GM04503 (cell line): ENCODE measurements at places on chromosomes 16 and 17.

GRCh38 chr16:81427219-81427618, 17.4 kb upstream of the CMIP start:
- DNase-seq: no peak

DNA sequence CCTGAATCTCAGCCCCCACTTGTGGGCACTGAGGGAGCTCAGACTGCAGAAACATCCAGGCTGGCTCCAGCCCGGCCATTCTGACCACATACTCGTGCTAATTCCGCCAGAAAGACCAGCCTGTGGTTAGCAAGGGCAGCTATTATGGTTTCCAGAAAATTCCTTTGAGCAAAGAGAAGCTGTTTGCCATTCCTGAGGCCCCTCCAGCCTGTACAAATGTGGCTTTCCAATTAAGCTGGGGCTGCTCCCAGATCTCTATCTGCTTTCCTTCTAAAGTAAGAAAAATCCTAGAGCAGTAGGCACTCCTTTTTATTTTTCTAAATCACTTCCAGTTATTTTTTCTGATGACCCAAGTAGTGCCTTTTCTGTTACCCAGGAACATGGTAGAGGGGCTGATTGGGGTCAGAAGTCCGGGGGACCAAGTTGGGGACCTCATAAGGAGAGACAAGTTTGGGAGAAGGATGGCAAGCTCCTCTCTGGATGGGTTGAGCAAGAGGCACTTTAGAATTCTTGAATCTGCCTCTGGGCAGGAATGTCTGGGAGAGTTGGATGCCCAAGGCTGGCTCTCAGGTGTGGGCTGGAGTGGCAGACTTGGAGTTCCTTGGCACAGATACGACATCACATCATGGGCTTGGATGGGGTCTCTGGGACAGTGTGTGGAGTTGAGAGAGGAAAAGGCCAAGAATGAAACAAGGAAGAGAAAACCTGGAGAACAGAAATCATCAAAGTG, 83.3 kb upstream of the TNRC6C start:
- peak; percentile 82 for DNase-seq

- no peak for DNase-seq
Observed at GRCh38 chr16:79090966-79091365, 509.6 kb downstream of the MAF start.

GRCh38 chr16:55039931-55040330, 109.3 kb downstream of the IRX5 start:
- DNase-seq: no peak

DNA sequence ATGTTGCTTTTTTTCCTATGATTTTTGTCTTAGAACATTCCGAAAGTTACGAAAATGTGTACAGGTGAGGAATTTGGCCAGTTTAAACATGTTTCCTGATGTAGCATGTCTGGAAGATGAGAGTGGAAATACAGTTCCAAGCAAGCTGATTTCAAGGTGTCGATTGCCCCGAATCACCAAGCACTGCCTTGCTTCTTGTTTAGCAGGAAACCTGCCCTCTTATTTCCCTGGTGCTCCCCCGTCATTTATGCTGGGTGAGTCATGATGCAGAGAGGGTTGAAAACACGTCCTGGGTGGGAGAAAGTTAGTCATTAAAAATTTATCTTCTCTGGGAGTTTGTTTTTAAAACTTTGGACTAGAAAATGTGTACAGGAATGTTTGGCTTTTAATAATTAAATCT, 608.6 kb upstream of the EEF2KMT start:
- DNase-seq: no peak

DNA sequence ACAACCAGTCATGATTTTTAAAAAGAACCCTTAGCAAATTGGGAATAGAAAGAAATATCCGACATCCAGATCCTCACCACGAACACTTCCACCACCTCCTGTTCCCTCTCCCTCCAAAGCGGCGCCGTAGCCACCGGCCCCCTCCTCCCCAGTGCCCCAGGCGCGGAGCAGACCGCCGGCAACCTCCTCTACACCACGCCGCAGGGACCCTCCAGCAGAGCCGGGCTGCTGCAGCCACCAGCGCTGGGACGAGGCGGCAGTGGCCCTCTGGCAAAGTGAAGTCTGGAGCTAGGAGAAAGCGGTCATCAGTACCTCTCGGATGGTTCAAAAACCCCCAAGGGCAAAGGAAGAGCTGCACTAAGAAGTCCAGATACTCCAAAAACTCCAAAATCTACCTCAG, 41.4 kb upstream of the SLFN13 start:
- DNase-seq: no peak

GRCh38 chr17:80364091-80364691, 50.8 kb upstream of the ENDOV start:
- DNase-seq: no peak

DNA sequence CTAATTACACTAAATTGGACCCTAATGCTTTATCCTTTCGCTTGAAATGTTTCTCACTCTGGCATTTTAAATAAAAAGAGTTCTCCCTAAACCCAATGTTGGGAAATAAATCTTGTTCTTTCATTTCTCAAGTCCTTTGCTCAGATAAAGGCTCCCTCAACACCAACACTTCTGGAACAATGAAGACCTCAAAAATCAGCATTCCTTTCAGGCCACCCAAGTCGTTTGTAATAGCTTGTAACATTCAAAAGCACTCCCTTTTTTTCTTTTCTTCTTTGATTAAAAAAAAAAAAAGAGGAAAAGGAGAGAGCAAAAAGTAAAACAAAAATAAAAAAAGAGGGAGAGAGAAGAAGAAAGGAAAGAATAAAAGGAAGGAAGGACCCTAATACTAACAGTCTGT, 23.3 kb upstream of the FOXJ1 start:
- no peak for DNase-seq

- DNase-seq: no peak
Observed at GRCh38 chr16:71645450-71645849, 19.5 kb downstream of the MARVELD3 start.

GRCh38 chr16:85302018-85302847, 190.0 kb upstream of the CIBAR2 start:
- DNase-seq: no peak

GRCh38 chr16:89573826-89574680, 1.5 kb upstream of the CPNE7 start:
- no peak for DNase-seq

DNA sequence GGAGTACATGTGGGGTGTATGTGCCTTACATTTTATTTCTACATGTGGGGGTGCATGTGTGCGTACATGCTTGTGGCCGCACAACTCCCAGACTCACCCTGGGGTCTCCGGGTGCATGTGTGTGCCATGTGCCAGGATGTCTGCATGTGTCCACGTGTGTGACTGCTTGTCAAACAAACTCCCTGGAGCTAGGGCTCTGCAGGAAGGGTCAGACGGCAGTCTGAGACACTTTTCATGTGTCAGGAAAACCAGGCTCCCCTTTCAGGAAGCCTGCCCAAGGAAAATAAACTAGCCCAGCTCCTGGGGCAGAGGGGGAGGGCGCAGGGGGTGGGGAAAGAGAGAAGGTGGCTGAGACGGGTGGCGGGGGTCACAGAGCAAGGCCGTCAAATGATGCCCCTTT, 44.7 kb downstream of the FZD2 start:
- no peak for DNase-seq

DNA sequence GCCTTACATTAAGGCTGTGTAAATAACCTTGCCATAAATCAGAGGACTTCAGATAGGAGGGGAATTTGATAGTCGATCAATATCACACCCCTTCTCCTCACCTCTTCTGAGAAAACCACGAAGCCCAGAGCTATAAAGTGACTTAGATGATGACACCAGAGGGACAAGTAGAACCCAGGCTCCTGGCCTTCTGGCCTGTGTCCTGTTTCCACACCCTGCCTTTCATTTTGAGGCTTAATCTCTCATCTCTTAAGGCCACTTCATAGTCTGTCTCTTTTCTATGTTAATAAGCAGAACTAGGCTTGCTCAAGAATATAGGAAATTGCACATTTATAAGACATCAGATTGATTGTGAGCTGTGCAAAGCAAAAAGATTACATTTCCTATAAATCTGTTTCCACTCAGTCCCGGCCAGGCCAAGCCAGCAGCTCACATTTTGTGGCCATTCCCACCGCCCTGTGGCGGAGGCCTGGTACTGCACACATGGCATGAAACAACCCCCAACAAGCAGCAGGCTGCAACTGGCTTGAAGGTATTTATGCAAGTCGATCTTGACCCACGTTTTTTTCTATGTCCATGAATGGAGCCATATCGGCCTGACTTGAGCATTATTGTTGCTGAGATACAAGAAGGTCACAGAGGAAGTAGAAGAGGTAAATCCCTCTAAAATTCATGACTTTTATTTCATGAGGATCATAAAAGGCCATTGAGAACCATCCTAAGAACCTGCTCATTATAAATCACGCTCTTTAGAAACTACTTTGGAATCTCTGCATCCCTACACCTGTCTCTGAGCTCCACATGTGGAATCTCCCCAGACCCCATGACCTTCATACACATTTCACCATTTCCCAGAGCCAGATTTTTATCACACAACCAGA, 93.7 kb downstream of the PMP22 start:
- DNase-seq: peak; percentile 22

GRCh38 chr17:59845595-59846393, 46.9 kb downstream of the TUBD1 start:
- no peak for DNase-seq

GRCh38 chr16:29809031-29809747, 2.8 kb upstream of the PRRT2 start:
- DNase-seq: no peak

GRCh38 chr16:29710227-29711219, 31.5 kb downstream of the QPRT start:
- DNase-seq: peak; percentile 33

- no peak for DNase-seq
Observed at GRCh38 chr16:14354561-14355351, 275.3 kb downstream of the PARN start.

- DNase-seq: no peak
Observed at GRCh38 chr17:45867702-45868101, 23.0 kb downstream of the SPPL2C start.
